ENCODE measurements at places on chromosomes 7 and 10.

DNA sequence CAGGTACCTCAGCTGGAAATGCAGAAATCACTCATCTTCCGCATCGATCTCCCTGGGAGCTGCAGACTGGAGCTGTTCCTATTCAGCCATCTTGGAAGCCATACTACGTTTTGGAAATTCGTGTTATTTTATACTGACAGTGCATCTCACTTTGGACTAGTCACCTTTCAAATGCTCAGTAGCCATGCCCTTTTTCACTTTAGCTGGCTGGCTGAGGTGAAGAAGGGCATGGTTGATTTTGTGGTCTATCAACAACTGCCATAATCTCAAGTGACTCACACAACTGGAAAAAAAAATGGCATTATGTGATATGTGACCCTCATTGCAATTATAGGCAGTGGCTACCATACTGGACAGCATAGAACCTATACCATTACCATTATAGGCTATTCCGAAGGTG, 100.5 kb downstream of the CCDC71L start:
- DNase-seq, result no peak

DNA sequence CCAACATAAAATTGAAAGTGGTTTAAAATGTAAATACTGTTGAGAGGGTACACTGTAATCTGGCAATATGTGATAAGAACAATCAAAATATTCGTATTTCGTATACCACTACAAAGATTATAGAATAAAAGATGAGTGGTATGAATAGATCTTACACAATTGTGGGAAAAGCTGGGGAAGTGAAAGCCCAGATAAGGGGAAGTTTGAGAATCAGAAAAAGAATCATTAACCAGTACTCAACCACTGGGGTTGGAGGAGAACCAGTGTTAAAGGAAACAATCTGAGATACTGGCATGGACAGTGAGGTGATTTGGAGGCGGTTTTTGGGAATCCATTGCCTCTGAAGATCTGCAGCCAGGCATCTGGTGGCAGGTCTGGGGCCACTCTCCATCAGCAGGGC, 59.7 kb upstream of the CDK14 start:
- peak; percentile 13 for DNase-seq

DNA sequence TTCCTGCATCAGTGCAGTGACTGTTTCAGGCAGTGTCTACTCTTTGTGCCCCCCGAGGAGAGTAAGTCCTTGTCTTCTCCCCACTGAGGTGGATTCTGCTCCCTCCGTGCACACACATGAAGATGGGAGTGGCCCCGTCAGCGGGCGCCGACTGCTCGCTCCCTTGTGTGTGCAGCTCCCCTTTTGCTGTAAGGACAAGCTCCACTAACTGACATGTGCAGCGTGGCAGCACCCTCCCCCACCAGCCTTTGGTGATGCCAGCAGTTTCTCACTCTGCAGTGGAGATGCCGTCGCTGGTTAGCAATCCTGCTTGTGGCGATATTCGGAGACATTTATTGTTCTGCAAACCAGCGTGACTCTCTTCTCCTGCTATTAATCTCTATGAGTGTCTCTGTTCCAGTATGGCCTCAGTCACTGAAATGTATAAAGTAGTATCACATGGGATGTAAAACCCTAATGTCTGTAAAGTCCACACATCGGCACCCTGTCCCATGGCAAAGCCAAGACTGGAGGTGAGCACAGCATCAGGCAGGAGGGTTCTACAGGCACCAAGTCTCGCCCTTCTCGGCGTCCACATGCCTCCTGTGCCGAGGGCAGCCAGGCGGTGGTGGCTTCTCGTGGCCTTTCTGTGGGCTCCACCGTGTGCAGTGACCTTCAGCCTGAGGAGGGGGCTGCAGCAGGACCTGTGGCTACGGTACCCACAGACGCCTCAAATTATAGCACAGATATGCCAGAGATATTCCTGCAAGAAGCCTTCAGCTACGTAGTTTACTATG, 202.7 kb downstream of the EBF3 start:
- no peak for DNase-seq

DNA sequence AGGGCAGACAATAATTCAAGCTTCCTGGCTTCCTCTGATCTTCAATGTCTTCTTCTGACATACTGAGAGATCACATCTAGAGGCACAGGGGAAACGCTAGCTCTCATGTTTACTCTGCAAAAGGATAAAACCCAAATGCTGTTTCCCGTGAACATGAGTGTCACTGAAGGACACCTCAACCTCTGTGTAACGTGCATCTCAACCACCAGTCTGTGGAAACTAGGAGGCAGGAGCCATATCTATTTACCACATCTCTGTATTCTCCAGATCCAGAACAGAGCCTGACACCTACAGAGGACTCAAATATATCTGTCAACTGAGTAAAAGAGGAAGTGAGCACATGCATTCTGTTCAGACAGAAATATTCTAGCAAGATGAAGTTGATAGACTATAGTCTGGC, 140.3 kb upstream of the TARP start:
- DNase-seq, result peak; percentile 22

DNA sequence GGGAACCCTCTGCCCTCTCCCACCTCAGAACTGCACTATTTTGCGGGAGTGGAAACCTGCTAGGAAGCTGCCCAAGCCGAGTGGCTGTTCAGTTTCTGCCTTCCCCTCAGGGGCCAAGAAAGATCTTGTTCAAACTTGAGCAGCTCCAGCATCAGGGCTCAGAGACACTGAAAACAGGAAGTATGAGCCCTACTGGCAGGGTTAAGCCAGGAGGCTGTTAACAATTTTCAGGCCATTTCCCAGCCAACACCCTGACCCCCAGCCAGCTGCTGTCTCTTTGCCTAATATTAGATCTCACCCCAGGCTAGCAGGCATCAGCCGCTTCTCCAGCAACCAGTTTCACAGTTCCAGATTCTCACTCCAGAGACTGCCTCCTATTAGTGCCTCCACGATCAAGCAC, 9.2 kb downstream of the PLAU start:
- peak; percentile 17 for DNase-seq

DNA sequence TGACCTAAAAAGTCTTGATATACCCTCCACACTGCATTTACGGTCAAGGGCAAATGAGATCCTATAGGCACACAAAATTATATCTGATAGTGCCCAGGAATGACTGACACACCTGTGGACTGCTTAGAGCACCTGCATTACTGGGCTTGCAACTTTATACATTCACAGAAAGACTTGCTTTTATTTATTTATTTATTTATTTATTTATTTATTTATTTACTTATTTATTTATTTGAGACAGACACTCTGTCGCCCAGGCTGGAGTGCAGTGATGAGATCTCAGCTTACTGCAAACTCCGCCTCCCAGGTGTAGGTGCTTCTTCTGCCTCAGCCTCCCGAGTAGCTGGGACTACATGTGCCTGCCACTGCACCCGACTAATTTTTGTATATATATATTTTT, 6.5 kb upstream of the IFT22 start:
- DNase-seq, result no peak

DNA sequence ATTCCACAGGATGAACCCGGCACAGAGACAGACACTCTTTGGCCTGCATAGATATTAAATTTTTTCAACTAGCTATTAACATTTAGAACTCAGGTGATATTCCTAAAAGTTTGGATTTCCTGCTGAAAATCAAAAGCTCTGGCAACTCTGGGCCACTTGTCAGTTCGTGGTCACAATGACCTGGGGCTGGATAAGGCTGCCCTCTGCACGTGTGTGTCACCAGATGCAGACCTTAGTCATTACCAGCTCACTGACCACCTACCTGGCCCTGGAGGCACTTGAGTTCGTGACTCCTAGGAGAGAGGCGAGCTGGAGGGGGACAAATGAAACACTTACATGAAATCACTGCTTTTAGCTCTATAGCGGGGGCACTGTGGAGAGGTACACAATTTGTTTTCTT, 126.5 kb downstream of the HIPK2 start:
- no peak for DNase-seq

GRCh38 chr10:79031723-79032122, 37.0 kb upstream of the ZMIZ1 start:
- DNase-seq, result no peak

DNA sequence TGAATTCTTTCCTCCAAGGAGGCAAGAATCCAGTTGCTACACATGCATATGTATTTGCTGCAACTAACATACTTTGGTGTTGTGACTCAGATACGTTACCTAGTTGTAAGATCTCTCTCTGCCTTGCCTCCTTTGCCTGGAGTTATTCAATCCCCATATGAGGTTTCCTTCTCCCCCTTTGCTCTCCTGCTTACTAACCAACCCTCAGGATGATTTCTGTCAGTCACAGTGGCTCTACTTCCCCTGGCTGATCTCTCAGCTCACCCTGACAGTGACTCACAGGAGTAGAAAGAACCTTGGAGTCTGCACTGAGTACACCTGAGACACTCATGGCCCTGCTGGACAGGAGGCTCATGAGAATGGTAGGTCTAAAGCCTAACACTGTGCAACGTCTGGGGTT, 92.0 kb downstream of the TMEM106B start:
- DNase-seq, result no peak

GRCh38 chr7:143362131-143363015, at the start of gene FAM131B:
FAM131B (minus strand) TSS chr7:143362713; CDS start chr7:143362603, 110 bp downstream.
- no peak for DNase-seq

- DNase-seq, result no peak
Observed at GRCh38 chr7:151366880-151367222, 25.2 kb downstream of the NUB1 start.

DNA sequence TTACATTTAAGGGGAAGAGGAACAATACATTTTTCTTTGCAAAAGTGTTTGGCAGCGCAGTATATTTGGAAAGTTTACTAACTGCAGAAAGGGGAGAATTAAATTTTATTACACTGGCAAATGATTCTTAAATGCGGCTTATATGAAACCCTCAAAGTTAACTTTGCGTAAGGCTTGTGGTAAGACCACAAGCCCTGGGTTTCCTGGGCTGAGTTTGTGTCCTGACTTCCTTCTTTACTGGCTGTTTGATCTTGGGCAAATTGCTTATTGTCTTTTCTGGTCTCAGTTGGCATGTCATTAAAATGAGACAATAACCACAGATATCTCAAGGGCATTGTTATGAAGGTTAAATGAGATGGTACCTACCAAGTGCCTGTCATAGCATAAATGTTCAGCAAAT, 106.8 kb downstream of the GLRX3 start:
- DNase-seq, result no peak
